Dorsolateral prefrontal cortex (tissue), 122 donors: ENCODE measurements at places on chromosomes 6 and 20.

- no peak for DNase-seq
Measured at GRCh38 chr6:111823831-111824607, 49.2 kb downstream of the FYN start.

- no peak for DNase-seq
Measured at GRCh38 chr6:45387236-45387635, 9.5 kb upstream of the SUPT3H start.

- no peak for DNase-seq
Measured at GRCh38 chr6:161396539-161396938, 122.7 kb upstream of the AGPAT4 start.

GRCh38 chr6:91509711-91510110 lies 922.8 kb upstream of the MAP3K7 start:
- no peak for DNase-seq

GRCh38 chr6:110714143-110714542 lies 101.1 kb downstream of the CDK19 start:
- DNase-seq: no peak

- DNase-seq: no peak
Measured at GRCh38 chr20:54004445-54004844, 65.9 kb downstream of the BCAS1 start.

DNA sequence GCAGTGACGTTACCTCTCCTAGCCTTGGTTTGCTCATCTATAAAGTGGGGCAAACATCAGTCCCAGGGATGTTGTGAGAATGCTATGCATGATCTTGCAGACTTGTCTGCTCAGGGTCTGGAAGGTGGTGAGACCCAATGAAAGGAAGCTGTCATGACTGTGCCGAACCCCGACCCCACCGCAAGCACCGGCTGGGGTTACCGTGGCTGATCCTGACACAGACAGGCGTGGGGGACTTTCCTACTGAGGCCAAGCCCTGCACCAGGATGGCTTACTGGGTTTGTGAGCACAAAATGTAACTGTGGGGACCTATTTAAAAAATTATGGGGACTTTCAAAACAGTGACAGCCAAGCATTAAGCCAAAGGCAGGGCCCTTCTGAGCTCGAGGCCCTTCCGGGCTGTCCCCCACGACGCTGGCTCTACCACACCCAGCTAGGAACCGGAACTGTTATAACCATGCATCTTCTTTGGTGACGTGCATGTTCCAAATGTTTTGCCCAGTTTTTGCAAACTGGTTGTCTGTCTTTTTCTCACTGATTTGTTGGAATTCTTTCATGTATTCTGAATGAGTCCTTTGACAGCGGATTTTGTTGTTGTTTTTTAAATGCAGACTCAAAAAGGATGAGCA lies 76.6 kb upstream of the PMEPA1 start:
- DNase-seq: no peak
